Progenitor cell of endocrine pancreas (in vitro differentiated cells): ENCODE measurements at places on chromosomes 2 and 18. TPM values are rescaled to one million over a fixed set of nuclear protein-coding genes. Genes with fewer than 3 reads are reported as not detected.
A peak's percentile ranks its signal among the peaks of the same experiment; 100 is the strongest.

GRCh38 chr2:168118733-168119514 lies 128.5 kb downstream of the STK39 start:
- peak; percentile 18 for DNase-seq

GRCh38 chr2:100862081-100862480 lies 42.1 kb downstream of the NPAS2 start:
- no peak for DNase-seq

DNA sequence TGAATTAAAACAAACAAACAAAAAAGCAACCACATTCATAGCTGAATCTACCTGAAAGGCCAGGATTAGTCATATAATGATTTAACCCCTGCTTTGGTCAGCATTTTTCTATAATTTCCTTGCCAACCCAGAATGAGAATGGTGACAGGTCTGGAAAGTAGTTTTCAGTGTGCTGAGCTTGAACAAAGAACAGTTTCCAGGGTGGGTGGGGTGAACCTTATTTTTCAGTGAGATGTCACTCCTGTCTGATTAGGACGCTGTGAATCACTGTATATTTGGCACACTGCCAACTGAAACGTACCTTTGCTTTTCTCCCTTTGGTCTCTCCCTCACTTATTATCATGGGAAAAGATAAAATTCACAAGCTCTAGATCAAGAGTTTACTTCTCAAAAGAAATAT lies 35.0 kb upstream of the DSC1 start:
- no peak for DNase-seq

DNA sequence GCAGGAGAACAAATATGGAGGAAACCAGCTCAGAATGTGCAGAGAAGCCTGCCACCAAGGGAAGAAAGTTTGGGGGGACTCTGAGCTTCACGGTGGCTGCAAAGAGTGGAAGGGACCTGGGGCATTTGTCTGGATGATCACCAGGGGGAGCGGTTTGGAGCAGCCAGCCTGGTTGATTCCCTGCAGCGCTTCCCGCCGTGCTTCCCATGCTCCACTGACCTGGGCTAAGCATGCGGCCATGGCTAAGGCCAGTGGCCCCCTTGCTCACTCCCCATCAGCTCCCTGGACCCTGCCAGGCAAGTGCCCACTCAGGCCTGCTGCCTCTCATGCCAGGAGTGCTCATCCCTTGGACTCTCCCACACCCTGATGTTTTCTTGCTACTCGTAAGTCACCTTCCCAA lies 27.0 kb downstream of the NTSR2 start:
- DNase-seq, result no peak

GRCh38 chr2:74373985-74374384 lies 6.1 kb downstream of the DCTN1 start:
- no peak for DNase-seq

- peak; percentile 18 for DNase-seq
These were observed 7.0 kb upstream of the PAX3 start for GRCh38 chr2:222305516-222306392.

SGPP2 gene
- total RNA-seq, result 14.2 and 19.8 TPM in 2 replicates

ZNG1B gene
- total RNA-seq, result 53.5 and 57.8 TPM in 2 replicates

CIB4 gene
- not detected in 2 replicates for total RNA-seq
